ENCODE measurements at places on chromosomes 12 and 14.

DNA sequence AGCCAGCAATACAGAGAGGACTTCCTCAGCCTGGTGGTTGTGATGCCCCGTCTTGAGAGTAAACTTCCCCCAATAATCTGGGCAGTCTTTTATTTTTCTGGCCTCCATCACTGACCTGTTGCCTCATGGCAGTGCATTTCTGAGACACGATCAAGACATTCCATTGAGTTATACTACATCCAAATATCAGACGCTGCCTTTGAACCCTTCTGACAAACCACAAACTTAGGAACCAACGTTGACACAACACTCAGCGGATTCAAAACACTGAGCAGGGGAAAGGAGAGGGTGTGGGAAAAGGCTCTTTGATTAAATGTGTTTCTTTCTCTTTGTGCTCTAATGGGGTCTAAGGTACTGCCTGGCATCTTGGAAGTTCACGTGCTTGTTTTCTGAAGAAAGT lies 100.7 kb upstream of the TBX5 start:
- H3K27me3 ChIP-seq = peaks cover 18% of the 10 kb centered on the region
- no peaks in the 10 kb centered on the region for H3K36me3 ChIP-seq
- no peak for DNase-seq

DNA sequence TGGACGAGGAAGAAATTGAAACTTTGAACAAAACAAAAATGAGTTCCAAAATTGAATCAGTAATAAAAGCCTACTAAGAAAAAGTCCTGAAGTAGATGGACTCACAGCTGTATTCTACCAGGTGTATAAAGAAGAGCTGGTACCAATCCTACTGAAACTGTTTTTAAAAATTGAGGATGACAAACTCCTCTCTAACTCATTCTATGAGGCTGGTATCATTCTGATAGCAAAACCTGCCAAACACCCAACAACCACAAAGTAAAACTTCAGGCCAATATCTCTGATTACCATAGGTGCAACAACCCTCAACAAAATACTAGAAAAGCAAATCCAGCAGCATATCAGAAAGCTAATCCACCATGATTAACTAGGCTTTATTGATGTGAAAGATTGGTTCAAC lies 33.9 kb upstream of the LDHB start:
- H3K27me3 ChIP-seq = no peaks in the 10 kb centered on the region
- no peak for DNase-seq
- H3K27ac ChIP-seq = no peak overlapping the region

DNA sequence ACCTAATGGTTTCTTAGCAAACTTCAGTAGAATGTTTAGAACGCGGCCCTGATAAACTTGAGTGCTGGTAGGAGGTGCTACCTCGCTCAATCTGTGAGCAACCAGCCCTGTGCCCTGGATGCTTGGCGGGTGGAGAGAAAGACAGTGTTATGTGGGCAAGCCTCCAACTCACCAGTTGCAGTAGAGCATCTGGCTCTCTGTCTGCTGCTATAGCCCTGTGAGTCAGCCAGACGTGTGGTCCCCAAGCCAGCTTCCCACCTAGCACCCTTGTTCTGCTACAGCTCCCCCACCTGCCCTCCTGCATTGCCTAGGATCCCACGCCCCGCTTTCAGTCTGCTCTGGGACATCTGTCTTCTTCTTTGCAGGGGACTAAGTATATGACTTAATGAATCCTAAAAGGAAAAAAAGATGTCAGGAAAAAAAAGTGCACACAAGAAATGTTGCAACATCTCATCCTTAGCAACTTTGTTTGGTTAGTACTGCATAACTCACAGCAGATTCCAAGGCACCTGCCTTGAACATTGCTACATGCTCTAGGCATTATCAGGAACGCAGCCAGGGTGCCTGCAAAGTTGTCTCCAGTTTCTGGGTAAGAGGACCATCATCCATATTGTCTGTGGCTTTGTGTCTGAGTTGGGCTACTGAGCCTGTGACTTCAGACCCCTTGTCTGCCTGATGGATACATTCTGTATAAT lies 13.6 kb downstream of the SNRNP35 start:
- peak overlapping the region; percentile 16 for H3K27ac ChIP-seq
- no peak overlapping the region for H3K4me3 ChIP-seq
- no peak for DNase-seq
- no peaks in the 10 kb centered on the region for H3K27me3 ChIP-seq

DNA sequence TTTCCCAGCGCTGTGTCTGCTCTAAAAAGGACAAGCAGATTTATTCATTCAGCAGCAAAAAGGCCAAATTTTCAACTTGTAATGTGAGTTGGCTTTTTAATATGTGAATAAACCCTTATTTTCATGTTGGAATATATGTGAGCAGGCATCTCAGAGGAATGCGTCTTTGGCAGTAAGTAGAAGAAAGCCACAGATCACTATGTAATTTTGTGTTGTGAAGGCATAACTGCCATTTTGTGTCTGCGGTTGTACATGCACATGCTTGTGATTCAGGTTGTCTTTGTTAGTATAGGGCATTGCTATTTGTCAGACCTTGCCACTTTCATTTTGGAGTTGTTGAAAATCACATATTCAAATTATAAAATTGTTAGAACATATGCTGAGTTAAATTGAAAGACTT lies 398.8 kb upstream of the RGS6 start:
- H3K4me3 ChIP-seq = no peak overlapping the region
- H3K36me3 ChIP-seq = peaks cover 37% of the 10 kb centered on the region
- H3K27me3 ChIP-seq = no peaks in the 10 kb centered on the region
- no peak for DNase-seq
- H3K27ac ChIP-seq = no peak overlapping the region

DNA sequence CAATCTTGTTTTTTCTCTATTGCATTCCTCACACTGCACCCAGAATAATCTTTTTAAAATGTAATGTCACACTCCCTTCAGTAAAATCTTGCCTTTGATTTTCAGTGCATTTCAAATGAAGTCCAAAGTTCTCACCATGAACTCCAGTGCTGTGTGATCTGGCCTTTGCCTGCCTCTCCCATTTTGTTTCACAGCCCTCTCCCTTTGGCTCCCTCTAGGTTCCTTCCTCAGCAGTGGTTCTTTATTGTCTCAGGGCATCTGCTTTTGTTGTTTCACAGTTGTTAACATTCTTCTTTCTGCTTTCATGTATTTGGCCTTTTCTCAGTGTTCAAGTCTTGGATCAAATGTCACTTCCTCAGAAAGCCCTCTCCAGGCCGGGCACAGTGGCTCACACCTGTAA lies 84.5 kb upstream of the AMN1 start:
- peaks cover 13% of the 10 kb centered on the region for H3K4me1 ChIP-seq
- H3K27me3 ChIP-seq = no peaks in the 10 kb centered on the region
- peak overlapping the region; percentile 3 for H3K27ac ChIP-seq
- no peaks in the 10 kb centered on the region for H3K36me3 ChIP-seq
- no peak for DNase-seq

GRCh38 chr14:34721129-34721528 lies 6.7 kb upstream of the CFL2 start:
- DNase-seq = no peak
- peaks cover 2% of the 10 kb centered on the region for H3K4me1 ChIP-seq
- H3K27ac ChIP-seq = no peak overlapping the region
- no peak overlapping the region for H3K4me3 ChIP-seq
- H3K36me3 ChIP-seq = no peaks in the 10 kb centered on the region

DNA sequence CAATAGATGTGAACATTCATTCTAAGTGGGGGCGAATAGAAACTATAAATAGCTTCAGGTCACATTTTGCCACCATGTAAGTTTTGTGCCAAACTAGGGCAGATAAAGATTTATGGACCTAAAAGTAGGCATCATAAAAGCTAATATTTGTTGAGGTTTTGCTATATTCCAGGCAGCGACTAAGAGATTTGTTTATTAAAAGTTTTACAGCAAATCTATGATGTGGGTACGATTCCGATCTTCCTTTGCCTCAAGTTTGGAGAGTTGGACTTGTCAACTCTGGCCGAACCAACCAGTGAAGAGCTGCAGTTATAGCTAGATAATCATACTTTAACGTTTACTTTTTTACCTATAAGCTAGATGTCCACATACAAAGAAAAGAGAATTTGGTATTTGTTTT lies 1.6 kb downstream of the MAPK1IP1L start:
- peak overlapping the region; percentile 87 for H3K4me3 ChIP-seq
- H3K4me1 ChIP-seq = peaks cover 42% of the 10 kb centered on the region
- peak overlapping the region; percentile 94 for H3K27ac ChIP-seq

DNA sequence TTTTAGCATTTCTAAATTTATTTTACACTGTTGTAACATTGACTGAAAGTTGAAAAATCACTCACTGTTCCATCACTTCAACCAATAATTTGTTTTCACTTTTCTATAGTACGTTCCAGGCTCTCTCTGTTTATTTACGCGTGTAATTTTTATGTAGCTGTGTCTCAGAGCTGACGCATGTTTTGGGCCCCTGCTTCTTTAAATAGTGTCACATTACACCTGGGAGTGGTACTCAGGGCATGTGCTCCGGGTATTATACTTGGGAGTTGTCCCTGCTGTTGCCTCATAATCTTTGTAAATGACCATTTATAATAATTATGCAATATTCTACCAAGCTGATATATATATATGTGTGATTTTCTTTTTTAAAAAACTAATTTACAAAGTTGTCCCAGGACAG lies 132.8 kb upstream of the CPM start:
- no peak for DNase-seq
- no peaks in the 10 kb centered on the region for H3K36me3 ChIP-seq
- H3K4me3 ChIP-seq = no peak overlapping the region
- H3K27ac ChIP-seq = no peak overlapping the region
- H3K27me3 ChIP-seq = no peaks in the 10 kb centered on the region

DNA sequence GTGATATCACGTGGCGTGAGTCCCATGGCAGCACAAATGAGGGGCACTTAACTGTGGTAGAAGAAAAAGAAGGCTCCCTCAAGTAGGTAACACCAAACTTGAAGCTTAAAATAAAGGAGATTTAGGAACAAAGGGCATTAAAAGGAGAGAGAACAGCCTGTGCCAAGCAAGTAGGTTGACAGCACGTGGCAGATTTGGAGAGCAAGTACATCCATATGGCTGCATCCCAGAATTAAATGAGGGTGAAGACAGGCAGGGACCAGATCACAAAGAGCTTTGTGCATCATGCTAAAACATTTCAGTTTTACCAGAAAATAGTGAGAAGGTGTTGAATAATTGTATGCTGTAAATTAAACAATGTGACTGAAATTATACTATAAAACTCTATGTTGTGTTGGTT lies 32.8 kb downstream of the KCNMB4 start:
- no peaks in the 10 kb centered on the region for H3K27me3 ChIP-seq
- no peak for DNase-seq
- H3K27ac ChIP-seq = no peak overlapping the region
- no peak overlapping the region for H3K4me3 ChIP-seq
- H3K4me1 ChIP-seq = no peaks in the 10 kb centered on the region

GRCh38 chr12:132061197-132061596 lies 82.9 kb downstream of the DDX51 start:
- no peak overlapping the region for H3K27ac ChIP-seq
- no peaks in the 10 kb centered on the region for H3K27me3 ChIP-seq
- H3K4me1 ChIP-seq = peaks cover 14% of the 10 kb centered on the region
- no peak for DNase-seq
- H3K4me3 ChIP-seq = no peak overlapping the region
- H3K36me3 ChIP-seq = peaks cover 10% of the 10 kb centered on the region

- H3K27ac ChIP-seq = no peak overlapping the region
- DNase-seq = no peak
- no peaks in the 10 kb centered on the region for H3K36me3 ChIP-seq
- no peak overlapping the region for H3K4me3 ChIP-seq
- H3K4me1 ChIP-seq = no peaks in the 10 kb centered on the region
- H3K27me3 ChIP-seq = no peaks in the 10 kb centered on the region
Measured at GRCh38 chr14:72740966-72741825, 152.7 kb downstream of the DPF3 start.

DNA sequence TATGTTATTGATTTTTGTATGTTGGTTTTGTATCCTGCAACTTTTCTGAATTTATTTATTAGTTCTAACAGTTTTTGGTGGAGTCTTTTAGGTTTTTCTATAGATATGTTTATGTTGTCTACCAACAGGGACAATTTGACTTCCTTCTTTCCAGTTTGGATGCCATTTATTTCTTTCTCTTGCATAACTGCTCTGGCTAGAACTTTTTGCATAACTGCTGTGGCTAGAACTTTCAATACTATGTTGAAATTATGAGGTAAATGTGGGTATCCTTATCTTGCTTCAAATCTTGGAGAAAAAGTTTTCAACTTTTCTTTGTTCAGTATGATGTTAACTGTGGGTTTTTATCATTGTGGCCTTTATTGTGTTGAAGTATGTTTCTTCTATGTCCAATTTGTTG lies 39.9 kb upstream of the PLBD1 start:
- H3K27ac ChIP-seq = no peak overlapping the region
- peaks cover 3% of the 10 kb centered on the region for H3K27me3 ChIP-seq
- H3K36me3 ChIP-seq = peaks cover 7% of the 10 kb centered on the region
- H3K4me3 ChIP-seq = no peak overlapping the region
- no peaks in the 10 kb centered on the region for H3K4me1 ChIP-seq

- peaks cover 4% of the 10 kb centered on the region for H3K27me3 ChIP-seq
- DNase-seq = no peak
- H3K4me1 ChIP-seq = peaks cover 6% of the 10 kb centered on the region
- H3K36me3 ChIP-seq = peaks cover 2% of the 10 kb centered on the region
- H3K27ac ChIP-seq = no peak overlapping the region
Measured at GRCh38 chr12:104276273-104277131, 27.0 kb upstream of the EID3 start.

DNA sequence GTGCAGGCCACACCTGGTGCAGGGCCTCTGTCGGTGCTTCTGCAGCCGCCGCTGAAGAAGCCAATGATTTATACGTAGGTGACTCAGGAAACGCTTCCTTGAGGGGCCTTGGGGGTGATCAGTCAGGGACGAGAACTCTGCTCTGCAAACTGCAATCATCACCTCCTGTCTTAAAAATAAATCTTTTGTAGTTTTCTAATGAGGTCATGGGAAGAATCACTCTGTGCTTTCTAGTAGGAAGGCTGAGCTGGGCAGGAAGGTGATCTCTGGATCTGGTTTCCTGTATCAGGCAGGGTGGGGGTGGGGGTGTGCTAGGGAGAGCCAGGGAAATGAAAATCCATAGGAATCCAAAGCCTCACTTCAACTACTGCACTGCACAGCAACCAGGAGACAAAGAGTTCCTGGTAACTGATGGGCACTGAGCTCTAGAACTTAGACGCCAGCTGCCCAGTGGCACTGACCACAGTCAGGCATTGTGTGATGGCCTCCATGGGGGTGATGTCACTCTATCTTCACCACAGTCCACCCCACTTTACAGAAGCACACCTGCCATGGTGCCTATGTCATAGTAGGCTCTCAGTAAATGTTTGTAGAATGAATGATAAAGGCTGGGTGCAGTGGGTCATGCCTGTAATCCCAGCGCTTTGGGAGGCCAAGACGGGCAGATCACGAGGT lies 292.4 kb upstream of the PWP1 start:
- H3K36me3 ChIP-seq = peaks cover 16% of the 10 kb centered on the region
- peaks cover 77% of the 10 kb centered on the region for H3K4me1 ChIP-seq
- no peaks in the 10 kb centered on the region for H3K27me3 ChIP-seq

DNA sequence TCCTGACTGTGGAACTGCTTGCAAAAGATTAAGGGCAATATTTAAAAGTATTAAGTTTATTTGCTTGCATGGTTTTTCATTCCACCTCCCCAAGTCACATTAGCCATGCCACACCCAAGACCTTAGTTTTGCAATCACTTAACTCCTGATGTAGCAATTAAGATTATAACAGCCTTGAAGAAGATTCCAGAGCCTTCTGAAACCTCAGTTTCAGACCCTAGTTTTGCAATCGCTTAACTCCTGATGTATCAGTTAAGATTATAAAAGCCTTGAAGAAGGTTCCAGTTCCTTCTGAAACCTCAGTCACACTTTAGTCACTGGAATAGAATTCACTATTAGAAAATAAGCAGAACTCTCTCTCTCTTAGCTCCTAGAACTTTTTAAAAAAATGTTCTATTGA lies 42.7 kb upstream of the DCN start:
- H3K27me3 ChIP-seq = peaks cover 14% of the 10 kb centered on the region
- H3K27ac ChIP-seq = no peak overlapping the region
- no peak for DNase-seq
- H3K36me3 ChIP-seq = no peaks in the 10 kb centered on the region
- H3K4me3 ChIP-seq = no peak overlapping the region
- no peaks in the 10 kb centered on the region for H3K4me1 ChIP-seq

Measured in activated naive CD8-positive, alpha-beta T cell treated with anti-CD3 and anti-CD28 coated beads for 36 hours (primary cell).